CD4-positive, alpha-beta T cell treated with Interleukin-4 for 4 hours (primary cell): ENCODE measurements at places on chromosomes 4 and X.
A peak's percentile ranks its signal among the peaks of the same experiment; 100 is the strongest.

- DNase-seq: no peak
Measured at GRCh38 chr4:92304606-92305005, 840 bp downstream of the GRID2 start.

DNA sequence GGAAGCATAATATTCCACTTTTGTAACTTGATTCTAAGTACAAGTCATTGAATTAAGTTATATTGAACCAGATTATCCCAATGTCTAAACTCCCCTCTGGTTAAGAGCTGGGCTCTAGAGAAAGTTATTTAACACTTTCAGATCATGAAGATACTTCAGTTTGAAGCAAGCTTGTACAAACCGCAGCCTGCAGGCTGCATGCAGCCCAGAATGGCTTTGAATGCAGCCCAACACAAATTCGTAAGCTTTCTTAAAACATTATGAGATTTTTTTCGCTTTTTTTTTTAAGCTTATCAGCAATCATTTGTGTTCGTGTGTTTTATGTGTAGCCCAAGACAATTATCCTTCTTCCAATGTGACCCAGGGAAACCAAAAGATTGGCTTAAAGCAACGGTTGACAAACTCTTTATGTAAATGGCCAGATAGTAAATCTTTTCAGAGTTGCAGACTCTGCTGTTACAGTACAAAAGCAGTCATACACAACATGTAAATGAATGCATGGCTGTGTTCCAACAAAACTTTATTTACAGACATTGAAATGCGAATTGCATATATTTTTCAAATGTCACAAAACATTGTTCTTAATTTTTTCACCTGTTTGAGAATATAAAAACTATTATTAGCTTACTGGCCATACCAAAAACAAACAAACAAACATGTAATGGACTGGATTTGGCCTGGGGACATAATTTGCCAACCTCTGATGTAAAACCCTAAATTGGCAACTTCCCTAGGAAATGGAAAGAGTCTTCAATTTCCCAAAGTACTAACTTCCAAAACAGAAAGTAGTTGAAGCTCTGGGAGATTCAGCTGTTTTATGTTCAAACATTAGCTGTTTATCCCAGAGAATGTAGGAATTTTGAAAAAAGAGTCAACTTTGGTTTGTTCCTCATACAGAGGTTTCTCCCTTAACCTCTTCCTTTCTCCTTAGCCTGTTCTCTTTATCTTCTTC, 201.1 kb upstream of the MBNL3 start:
- no peak for DNase-seq

DNA sequence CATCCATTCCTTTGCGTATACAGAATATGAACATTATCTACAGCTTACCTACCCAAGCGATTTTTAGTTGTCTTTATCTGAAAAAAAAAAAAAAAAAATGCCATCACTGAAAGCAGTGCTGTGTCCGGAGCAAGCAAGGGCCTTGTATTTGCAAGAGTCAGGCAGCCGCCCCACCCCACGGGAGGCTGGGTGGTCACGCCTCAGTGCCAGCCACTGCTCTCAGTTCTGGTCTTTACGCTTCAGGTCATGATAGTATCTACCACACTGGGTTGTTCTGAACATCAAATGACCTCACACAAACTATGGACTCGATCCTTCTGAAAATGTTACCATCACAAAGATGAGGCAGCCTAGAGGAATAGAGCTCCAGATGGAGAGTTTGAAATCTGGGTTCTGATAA, 62.7 kb upstream of the HELT start:
- no peak for DNase-seq

DNA sequence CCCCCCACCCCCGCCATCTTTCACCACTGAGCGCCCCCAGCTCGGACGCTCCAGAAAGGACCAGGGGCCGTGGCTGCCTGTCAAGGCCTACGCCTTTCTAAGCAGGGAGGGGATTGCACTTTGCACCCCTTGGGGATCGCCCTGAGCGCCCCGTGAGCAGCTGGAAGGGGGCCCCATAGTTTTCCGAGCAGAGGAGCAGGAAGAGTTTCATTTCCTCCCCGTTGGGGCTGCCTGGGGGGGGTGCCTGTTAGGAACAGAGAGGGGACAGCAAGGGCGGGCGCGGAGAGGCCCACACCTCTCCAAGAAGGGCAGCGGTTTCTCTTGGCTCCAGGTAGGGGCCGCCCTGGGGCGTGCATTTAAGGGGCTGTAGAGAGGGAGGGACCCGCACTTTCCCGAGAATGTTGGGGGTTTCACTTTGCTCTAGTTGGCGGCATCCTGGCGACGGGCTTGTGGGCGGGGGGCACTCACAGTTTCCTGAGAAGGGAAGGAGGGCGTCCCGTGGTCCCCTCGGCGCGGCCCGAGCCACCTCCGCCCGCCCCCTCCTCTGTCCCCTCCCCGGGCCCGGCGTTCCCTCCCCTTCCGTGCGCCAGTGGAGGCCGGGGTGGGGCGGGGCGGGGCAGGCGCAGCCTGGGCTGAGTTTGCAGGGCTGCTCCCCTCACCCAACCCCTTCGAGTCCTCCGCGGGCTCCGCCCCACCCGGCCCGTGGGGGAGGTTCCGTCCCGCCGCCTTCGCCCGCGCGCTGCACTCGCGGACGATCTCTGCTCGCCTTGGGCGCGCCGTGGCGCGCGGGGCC, 82.3 kb upstream of the CD99 start:
- DNase-seq: peak; percentile 85

GRCh38 chrX:20947411-20947912, 426.8 kb upstream of the CNKSR2 start:
- no peak for DNase-seq

GRCh38 chr4:184163813-184164212, 53.9 kb downstream of the ENPP6 start:
- DNase-seq: no peak

GRCh38 chr4:169885893-169886292, 128.1 kb upstream of the HPF1 start:
- no peak for DNase-seq

GRCh38 chrX:23578079-23578478, 89.2 kb upstream of the PRDX4 start:
- DNase-seq: no peak

- DNase-seq: no peak
Measured at GRCh38 chrX:115360220-115360781, 70.8 kb downstream of the LUZP4 start.

DNA sequence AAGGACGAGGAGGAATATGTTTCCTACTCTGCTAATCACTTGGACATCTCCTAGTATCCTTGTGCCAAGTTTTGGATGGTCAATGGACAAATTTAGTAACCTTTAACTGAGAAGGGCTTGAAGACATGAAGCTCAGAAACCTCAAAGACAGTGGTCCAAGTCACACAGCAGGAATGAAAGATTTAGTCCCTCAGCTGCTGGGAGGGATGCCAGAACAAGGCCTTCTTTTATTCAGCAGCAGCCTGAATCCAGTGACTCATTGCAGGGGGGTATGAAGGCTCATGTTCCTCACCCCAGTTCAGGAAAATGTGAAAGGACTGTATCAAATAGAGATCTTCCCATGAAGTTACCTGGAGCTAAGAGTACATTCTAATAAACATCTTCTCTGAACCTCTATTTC, 214.9 kb upstream of the UGT8 start:
- no peak for DNase-seq

GRCh38 chr4:169307576-169307975, 36.8 kb upstream of the SH3RF1 start:
- DNase-seq: no peak

- DNase-seq: no peak
Measured at GRCh38 chr4:54779036-54779435, 121.3 kb downstream of the KIT start.

GRCh38 chr4:156725257-156725656, 246.3 kb downstream of the PDGFC start:
- no peak for DNase-seq

DNA sequence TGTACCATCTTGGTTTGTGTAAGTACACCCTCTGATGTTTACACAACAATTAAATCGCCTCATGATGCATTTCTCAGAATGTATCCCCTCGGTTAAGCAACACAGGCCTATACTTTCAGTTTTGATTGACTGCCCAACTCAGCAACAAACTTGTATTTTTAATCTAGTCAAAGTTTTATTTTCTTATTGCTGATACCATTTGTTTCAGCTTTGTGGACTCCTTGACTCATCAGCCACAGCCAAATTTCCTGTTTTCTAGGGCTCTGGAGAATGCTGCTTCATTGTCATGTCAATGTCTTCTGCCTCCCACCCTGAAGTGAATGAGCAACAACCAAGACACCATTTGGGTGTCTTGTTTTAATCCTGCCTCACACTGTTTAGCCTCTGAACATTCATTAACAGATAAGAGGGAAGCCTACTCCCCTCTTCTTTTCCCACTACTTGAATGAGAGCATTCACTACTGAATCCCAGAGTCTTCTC, 14.0 kb downstream of the BBS12 start:
- peak; percentile 6 for DNase-seq

GRCh38 chr4:5124876-5125275, 73.6 kb downstream of the STK32B start:
- DNase-seq: no peak

GRCh38 chr4:5711479-5712184, 631 bp downstream of the EVC start:
- DNase-seq: no peak

- DNase-seq: no peak
Measured at GRCh38 chr4:105198541-105198940, 51.9 kb downstream of the TET2 start.

- no peak for DNase-seq
Measured at GRCh38 chr4:38092701-38093100, 132.5 kb downstream of the PTTG2 start.

DNA sequence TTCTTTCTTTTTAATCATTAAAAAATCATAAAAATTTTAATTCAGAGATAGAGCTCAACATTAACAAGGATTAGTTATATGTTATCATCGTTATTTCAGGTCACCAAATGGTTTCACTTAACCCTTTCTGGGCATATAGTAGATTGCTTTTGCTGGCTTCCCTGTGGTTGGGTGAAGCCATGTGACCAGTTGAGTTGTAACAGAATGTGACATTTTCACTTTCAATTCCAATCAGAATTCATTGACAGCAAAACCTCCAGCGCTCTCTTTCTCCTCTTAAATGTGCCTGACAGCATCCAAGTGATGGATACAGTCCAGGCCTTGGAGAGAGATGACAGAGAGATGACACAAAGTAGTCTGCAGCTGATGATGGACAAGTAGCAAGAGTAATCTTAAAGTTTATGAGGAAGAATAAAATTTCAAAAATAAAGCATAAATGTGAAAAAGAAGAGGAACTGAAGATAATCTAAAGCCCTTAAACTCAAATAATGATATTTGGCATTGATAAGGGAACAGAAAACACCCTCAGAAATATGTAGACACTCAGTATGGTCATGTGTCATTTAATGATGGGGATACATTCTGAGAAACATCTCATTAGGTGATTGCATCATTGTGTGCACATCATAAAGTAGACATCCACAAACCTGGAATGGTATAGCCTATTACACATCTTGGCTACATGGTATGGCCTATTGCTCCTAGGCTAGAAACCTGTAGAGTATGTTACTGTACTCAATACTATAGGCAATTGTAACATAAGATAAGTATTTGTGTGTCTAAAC, 92.3 kb upstream of the QRFPR start:
- no peak for DNase-seq

DNA sequence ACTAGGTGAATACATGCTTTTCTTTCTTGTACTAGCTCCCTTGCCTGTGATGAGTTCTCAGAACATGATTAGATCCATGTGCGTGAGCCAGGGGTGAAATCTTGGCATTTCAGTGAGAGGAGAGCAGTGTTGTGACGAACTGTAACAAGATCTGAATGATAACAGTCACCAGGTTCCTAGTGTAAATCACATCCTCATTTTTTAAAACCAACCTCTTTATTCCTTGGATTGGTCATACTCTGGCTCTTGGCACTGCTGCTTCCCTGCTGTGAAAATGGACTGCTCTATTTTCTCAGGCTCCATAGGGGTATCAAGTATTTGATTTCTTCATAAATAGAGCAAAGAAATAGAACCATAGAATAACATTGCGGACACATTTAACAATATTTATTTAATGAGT, 206.3 kb downstream of the SLC4A4 start:
- DNase-seq: no peak

- no peak for DNase-seq
Measured at GRCh38 chr4:131547506-131547981, 1601.5 kb upstream of the PCDH10 start.

- no peak for DNase-seq
Measured at GRCh38 chr4:105257817-105258495, 111.3 kb downstream of the TET2 start.

- DNase-seq: no peak
Measured at GRCh38 chr4:168815379-168816345, 194.4 kb downstream of the CBR4 start.

GRCh38 chrX:118772051-118772450, 44.6 kb downstream of the IL13RA1 start:
- DNase-seq: no peak

DNA sequence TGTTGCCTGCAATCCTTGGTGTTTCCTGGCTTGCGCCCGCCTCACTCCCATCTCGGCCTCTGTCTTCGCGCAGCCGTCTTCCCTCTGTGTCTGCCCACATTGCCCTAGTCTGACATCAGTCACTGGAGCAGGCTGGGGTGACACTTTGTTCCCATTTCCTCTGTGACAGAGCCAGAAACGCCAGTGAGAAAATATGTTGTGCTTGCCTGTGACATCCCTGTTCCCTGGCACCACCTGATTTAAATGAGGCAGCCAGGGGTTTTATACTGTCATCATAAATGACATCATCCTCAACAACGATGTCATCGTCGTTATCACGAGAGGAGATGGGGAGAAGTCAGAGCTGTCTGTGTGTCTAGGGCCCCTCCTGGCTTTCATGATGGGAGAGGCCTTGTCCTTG, 29.1 kb downstream of the ZNF185 start:
- DNase-seq: no peak

DNA sequence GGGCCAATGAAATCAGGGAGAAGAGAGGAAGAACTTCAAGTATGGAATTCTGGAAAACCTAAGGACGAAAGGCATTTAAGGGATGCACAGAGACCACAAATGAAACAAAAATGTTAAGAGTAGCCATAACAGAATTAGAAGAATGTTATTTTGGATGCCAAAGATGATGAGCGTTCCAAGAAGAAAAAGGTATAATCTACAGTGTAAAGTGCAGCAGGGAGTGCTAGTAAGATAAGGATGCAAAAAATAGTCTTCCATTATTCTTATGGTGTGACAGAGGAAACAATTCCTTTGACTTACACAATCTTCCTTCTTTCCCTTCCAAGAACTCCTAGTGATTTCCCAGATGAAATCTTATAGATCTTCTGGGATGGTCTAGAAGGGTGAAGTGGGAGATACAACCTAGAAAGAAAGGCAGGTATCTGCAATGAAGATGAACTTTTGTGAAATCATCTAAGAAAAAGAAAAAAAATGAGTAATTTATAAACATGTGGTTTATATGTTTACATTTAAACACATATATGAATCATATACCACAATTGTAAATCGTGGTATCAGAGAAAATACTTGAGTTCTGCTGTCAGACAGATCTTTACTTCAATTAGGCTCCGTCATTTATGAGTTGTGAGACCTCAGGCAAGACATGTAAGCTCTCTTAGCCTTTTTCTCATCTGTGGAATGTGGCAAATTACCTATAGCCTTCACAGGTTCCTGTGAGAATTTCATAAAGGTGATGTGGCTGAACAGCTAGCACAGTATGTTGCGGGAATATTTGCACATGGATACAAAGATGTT, 8.1 kb downstream of the MORF4L2 start:
- no peak for DNase-seq
